Neuronal stem cell (in vitro differentiated cells): ENCODE measurements at places on chromosomes 7 and 10.

DNA sequence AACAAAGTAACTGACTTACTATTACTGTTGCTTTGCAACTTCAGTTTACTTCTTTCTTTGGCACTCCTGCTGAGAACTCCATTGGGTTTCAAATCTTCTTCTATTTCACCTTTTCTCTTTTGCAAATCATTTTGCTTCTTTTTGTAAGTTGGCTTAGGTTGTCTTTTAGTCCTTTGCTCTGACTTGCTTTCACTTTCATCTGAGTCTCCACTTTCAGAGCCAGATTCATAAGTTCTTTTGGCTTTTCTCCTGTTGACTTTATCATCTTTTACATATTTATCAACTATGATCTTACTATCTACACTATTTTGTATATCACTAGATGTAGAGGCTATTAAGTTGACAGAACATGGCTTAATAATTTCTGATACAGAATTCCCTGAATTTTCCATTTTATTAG, 73.4 kb downstream of the NRBF2 start:
- DNase-seq = no peak

DNA sequence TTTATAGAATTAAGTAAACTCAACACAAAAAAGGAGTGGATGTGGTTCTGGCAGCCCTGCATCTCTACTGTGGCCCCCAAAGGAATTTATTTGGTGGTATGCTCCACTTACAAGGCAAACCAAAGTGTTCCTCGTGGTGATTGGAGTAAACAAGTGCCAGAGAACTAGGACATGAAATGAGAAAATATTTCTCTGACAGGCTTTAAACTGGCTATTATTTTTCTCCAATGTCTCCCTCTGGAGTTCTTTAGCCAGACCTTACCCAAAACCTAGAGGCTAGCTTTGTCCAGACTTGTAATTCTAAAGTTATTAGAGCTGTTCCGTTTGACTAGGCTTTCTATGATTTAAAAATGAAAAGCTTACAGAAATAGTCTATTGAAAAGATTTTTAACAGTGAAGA, 990.1 kb downstream of the CNTNAP2 start:
- DNase-seq = no peak

- DNase-seq = no peak
Observed at GRCh38 chr10:119353421-119353820, 146.1 kb downstream of the GRK5 start.

DNA sequence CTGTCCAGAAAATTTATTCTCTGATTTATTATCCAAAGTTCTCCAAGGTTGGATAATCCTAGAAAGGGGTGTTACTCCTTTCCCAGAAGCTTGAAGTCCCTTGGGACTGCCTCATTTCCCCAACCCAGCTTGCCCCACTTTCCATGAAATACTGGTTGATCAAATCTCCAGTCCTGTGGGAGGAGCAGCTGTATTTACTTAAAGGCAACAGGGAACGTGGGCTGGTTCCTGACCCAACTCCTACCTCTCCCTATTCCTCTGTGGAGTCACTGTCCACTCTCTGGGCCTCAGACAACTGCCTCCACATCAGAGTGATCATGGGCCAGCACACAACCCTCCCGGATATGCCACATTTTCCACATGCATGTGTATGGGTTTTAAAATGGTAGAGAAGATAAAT, 166.2 kb upstream of the PRR15 start:
- DNase-seq = no peak

GRCh38 chr10:102608487-102608886, 35.8 kb upstream of the TRIM8 start:
- DNase-seq = no peak

DNA sequence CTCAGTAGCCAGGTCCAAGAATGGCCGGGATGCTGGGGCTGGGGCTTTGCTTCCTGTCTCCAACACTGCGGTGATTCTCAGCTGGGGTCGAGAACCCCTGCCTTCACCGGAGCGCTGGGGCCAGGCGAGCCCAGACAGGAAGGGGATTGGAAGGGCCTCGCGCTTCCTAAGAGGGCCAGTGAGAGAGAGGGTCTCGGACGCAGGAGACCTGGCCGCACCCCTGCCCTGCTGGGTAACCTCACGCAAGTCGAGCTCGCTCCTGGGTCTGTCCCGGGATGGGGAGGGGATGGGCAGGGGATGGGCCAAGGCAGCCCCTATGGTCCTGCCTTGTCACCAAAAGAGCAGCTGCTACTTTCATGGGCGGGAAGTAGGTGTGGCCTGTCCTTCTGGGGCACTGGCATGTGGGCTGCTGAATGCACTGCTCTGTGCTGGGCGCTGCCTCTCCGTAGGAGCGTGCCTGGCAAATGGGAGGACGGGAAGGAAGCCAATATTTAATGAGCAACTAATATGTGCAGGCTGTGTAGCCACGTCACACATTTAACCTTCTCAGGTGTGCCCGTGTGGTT, 20.0 kb downstream of the KCNK18 start:
- no peak for DNase-seq

DNA sequence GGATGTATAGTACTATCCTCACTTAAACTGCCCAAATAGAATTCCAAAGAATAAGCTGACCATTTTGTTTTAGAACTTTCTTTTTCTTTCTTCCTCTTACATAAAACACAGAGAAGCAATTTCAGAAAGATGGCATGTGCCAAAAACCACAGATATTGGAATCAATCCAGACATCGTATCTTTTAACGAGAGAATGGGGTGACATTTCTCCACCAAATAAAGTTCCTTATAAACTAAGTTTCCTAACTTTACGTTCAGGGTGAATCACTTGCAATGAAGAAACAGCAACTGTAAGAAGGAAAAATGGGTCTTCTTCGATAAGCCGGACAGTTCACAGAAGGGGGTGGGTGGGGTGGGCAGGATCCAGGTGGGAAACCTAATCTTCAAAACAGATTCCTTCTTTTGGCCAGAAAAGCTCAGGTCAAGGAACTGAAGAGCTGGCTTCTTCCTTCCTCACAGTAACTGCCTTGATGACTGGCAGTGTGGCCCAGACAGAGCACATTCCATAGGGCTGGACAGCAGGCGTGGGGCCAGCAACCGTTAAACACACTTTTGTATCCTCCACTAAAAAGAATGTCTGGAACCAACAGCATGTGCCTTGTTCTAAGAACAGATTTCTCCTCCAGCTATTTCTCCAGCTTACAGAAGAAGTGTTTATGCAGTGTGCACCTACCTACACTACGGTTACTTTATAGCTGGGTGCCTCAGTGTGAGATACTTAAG, 31.5 kb downstream of the CREB3L2 start:
- no peak for DNase-seq

DNA sequence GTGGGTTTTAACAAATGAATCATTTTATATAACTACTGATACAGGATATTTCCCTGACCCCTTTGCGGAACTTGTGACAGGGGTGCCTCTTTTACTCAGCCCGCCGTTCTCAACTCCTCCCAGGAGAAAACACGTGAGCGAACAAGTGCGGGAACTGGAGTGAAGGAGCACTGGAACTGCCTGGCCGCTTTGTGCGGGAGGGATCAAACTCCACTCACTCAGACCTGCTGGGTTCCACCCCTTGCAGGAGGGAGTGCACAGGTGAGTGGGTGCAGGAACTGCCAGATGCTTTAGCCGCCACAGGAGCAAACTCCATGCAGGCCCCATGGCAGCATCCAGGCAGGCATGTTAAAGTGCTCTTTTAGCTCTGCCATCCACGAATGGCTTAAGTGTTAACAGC, 513.4 kb upstream of the GRM3 start:
- DNase-seq = no peak

DNA sequence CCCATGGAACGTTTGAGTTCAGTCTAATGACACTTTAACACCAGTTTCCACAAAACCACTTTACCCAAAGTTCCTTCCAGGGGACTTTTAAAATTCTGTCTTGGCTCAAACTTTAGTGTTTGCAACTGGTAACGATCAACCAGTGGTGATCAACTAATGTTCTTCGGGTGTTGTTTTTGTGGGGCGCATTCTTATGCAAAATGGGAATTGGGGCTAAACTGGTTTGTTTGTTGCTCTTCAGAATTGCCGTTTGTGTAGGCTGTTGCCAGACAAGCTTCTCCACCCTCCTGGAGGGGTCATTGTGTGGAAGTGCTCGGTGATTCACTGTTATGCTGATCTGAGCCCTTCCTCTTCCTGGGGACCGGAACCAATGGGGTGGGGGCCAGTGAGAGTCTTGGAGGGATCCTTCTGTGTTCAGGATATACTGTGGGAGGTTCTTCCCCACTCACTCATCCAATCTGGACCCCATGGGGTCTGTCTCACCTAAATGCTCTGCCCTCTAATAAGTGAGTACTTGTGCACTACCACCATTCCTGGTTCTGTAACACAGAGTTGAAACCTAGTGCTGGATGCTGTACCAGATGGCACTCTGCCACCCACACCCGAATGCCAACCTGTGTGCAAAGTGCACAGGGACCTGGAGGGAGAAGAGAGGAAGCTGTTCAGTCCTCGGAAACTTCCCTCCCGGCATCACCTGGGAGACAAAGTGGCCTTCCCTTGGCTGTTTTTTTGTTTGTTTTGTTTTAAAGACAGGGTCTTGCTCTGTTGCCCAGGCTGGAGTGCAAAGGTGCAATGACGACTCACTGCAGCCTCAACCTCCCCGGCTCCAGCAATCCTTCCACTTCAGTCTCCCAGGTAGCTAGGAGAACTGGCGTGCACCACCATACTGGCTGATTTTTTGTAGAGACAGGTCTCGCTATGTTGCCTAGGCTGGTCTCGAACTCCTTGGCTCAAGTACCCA, 2.1 kb downstream of the NFE2L3 start:
- no peak for DNase-seq

- no peak for DNase-seq
Observed at GRCh38 chr7:108735814-108736213, 166.1 kb downstream of the DNAJB9 start.

DNA sequence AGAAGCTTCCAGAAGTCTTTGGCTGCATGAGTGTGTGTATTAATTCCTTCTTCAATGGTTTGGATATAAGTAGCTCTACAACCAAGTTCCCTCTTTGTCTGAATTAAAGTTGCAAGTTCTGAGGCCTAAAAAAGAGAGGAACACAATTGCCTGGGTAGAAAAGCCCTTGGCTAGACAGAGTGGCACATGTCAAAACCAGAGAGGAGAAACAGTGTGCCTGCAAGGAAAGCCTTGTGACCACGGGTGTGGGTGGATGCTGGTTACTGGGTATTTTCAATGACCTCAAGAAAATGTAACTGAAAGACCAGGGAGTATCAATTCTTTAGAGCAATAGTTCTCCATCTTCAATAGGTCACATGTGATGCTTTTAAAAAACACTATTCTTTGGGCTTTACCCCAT, 148.3 kb downstream of the SVIL start:
- no peak for DNase-seq

GRCh38 chr7:46076527-46076926, 155.5 kb upstream of the IGFBP3 start:
- no peak for DNase-seq

- DNase-seq = no peak
Observed at GRCh38 chr7:115269486-115269885, 347.6 kb downstream of the MDFIC start.

- no peak for DNase-seq
Observed at GRCh38 chr10:131141645-131142516, 169.6 kb downstream of the TCERG1L start.

DNA sequence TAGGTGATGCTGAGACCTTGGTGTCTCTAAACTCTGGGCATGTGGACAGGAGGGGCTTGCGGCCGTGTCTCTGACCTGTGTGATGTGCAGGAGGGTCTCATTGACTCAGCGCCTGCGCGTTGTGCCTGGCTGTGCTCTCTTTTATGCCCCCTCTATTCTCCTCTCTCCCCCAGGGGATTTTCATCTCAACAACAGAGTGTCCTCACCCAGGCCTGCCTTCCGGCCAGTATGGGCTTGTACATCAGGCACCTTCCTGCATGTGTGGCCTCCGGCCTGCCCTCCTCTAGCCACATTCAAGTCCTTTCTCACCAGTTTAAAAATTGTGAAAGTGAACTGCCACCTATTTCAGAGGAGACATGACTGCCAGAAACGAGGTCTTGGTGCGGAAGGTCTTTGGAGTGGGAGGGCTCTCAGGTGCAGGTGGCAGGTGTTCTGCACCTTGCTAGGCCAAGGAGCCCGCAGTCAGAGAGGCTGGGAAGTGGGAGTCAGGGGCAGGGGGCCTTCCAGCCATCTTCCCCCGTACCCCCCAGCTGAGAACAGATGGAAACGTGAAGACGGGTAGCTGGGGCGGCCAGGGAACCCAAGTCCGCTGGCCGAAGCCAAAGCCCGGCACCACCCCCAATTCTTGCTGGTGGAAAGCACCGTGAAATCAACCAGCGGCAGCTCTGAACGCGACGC, 531 bp upstream of the INTS15 start:
- DNase-seq = no peak

DNA sequence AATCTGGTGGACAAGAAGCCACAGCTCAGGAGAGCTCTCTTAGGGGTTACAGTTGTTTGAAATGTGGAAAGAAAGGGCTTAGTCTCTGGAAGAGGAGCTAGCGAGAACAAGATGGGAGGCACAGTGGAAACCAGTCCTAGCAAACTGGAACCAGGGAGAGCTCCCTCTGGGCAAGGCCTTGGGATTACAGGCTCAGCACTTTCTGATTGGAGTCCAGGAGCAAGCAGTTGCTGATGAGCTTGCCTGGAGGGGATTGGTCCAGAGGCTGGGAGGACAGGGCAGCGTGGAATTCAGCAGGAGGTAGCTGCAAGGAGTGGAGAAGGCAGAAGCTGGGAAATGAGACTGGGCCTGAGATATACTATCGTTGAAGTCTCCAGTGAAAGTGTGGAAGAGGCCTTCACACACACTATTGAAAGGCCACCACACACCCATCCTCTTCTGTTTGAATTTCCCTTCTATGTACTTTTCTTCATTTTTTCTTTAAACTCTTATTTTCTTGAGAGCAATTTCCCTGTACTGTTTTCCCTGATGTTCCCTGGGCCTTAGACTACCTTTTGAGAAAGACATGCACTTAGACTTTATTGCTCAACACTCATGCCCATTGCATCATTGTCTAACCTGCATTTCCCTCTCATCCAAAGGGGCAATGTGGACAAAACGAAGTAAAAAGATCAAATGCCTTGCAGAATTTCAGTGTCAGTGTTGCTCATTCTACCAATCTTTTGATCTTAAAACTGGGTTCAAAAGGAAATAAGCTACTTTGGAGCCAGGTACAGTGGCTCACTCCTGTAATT, 57.8 kb upstream of the LANCL2 start:
- DNase-seq = no peak

DNA sequence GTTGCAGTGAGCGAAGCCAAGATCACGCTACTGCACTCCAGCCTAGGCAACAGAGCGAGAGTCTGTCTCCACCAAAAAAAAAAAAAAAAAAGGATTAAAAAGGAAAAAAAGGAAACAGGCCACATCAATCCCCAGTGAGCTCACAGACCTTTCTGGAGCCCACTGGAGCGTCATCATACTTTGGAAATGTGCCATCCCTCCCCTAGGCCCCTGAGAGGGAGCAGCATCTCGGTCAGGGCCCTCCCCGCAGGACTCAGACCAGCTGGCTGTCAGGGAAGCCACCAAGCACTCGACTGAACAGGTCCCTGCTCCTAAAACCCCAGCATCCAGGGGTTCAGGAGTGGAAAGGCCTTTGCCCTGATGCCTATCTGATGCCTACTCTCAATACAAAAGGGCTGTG, 97.9 kb upstream of the SH2B2 start:
- no peak for DNase-seq

GRCh38 chr7:157709531-157710251, 372.9 kb downstream of the DNAJB6 start:
- DNase-seq = no peak

- no peak for DNase-seq
Observed at GRCh38 chr7:156833312-156833711, 59.7 kb downstream of the LMBR1 start.
